ENCODE measurements at places on chromosomes 3 and 15.

DNA sequence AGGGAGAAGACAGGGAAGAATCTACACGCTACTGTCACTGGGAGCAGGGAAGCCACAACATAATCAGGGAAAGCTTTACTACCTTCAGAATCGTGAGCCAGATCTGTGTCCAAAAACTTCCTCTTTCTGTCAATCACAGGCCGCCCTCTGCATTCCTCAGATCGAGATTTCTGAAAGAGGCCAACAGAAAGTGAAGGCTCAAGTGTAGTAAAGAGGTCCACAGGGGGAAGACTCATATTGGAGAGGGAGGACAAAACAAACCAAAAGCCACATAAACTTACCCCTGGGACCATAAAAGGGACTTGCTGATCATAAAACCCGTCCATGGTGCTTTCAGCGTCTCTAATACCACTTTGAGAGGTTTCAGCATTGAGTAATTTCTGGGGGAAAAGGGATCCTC lies 3.3 kb downstream of the ETV5 start:
- DNase-seq, result no peak

DNA sequence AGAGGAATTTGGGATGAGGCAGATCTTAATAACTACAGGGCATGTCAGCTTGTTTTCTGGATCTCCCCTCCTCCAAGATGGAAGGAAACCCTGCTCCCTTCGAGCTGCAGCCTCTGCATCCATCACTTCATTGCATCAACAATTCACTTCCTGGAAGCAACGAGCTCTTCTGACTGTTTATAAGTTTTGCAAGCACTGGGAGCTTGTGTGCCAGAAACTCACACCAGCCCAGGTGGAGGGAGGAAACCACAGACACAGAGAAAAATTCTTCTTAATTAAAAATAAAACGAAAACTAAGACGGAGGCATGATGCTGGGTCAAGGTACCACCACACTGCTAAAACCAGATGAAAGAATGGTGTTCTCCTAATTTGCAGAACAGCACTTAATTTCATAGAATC lies 10.6 kb downstream of the LRIG1 start:
- DNase-seq, result peak; percentile 55

GRCh38 chr15:78069052-78069414 lies 8.5 kb downstream of the TBC1D2B start:
- DNase-seq, result no peak

GRCh38 chr15:69755551-69756310 lies 303.1 kb downstream of the RPLP1 start:
- DNase-seq, result peak; percentile 90

GRCh38 chr15:82648257-82649103 lies 1.3 kb upstream of the CPEB1 start:
- no peak for DNase-seq

DNA sequence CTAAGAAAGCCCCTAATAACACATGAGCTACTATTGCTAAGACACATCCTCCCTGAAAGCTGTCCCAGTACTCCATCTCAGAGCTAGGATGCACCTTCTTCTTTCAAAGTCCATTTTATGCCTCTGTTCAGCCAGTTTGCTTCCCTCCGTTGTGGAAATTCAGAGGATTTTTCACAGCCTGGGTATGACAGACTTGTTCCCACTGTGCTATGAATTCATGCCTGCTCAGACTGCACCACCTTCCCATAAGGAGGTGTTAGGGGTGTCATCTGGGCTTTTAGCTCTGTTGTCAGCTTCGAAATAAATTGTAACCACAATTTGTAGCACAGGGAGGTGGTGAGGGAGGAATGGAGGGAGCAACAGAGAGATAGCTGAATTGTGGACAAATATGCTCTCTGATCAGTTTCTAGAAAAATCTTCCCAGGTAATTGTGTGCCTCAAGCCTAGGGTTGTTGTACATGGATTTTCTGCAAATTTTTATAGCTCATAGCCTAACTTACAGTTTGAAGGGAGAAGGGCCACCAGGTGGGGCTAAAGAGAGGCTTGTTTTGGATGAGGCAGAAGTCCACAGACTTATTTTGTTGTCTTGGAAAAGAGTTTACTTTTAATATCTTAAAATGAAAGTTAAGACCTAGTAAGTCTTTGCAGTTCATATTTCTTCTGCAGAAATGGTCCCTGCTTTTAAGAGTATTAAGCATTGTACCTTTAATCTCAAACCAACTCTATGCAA lies 462.0 kb downstream of the PDCD6IP start:
- DNase-seq, result no peak

- DNase-seq, result no peak
Observed at GRCh38 chr3:101913168-101913567, 63.9 kb downstream of the NFKBIZ start.

- DNase-seq, result no peak
Observed at GRCh38 chr15:66743703-66744536, 41.9 kb downstream of the SMAD6 start.

- DNase-seq, result no peak
Observed at GRCh38 chr3:13405614-13406013, 14.5 kb downstream of the NUP210 start.

GRCh38 chr3:12613250-12613649 lies 50.7 kb downstream of the RAF1 start:
- peak; percentile 39 for DNase-seq

DNA sequence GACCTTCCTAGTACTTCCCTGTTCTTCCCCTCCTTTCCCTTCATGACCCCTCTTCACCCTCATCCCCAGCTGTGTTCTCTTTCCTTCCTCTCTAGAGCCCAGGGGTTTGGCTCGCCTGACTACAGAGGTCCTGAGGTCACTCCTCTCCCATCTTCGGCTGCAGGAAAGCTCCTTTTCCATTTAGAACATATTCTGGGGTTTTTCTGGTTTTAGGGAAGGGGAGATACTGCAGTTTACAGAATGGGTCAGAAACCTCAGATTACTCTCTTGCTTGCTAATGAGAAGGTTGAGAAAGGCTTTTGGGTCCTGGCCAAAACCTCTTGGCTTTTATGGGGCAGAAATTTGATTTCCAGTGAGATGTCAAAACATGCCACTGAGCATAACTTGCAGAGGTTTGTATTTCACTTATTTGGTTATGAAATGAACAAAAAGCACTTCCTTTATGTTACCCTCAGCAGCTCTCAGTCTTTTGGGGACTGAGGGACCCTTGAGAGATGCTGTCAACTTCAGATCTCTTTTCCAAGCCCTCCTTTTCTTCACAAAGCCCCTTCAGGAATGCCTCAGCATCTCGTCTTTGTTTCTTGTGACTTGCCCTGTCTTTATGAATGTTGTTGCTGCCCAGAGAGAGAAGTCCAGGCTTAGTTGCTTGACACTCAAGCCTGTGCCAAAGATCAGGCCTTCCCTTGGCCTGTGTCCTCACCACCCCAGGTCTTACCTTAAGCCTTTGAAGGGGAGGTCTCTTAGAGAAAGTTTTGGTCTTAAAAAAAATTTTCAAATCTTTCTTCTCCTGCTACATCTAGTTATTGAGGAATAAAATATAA lies 121.7 kb upstream of the TPM1 start:
- DNase-seq, result no peak

DNA sequence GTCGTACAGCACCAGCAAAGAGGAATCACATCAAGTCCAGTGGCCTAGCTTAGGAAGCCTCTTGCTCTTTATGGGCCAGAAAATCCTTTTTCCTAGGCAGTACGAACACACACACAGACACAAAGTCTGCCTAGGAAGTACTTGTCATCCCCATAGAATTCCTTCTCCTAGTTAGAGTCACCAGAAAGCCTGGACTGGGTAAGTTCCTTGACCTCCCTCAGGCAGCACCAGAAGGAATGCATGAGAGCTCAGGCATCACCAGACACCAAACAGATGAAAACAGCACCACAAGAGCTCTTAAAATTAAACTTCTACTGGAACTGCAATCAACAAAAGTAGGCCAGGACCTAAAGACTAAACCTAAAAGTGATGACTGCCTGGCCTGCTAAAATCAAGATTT lies 192.9 kb upstream of the CCDC54 start:
- DNase-seq, result no peak

GRCh38 chr3:181176601-181177000 lies 187.1 kb upstream of the DNAJC19 start:
- DNase-seq, result peak; percentile 14

- peak; percentile 81 for DNase-seq
Observed at GRCh38 chr3:32460031-32460749, 42.5 kb downstream of the CMTM6 start.

DNA sequence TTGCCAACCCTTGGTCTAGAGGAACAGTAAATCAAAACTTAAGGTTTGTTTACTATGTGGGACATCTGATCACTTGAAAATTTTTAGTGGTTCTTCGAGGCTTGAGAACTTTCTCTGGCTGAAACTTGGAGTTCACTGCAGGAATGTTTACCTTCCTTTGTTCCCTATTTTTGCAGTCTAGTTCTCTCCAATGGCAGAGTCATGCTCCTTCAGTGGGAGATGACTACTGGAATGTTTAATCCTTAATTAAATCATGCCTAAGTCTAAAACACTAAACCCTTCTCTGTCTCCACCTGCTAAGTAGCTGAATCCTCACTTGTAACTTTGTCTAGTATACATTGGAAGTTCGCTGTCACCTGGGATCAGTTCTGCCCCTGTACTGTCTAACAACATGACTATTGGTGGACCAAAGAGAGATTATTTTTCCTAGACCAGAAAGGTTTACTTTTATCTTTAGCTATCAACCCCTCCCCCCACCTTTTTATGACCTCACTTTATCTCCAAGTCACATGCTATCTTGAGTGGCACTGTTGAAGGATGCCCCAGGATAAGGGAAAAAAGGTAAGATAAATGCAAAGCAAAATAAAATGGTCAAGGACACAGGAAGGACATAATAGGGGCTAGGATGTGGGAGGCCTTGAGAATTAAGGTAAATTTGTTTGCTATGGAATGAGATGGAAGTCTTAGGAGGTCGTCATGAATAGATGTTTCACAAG lies 1.2 kb upstream of the ZNF609 start:
- DNase-seq, result no peak

- no peak for DNase-seq
Observed at GRCh38 chr3:184234671-184235380, 5.4 kb downstream of the VWA5B2 start.

GRCh38 chr3:129001101-129001805 lies at the start of gene EFCC1:
TSS of gene EFCC1 (plus strand) at chr3:129001304. CDS start at chr3:129001629, 325 bp downstream.
- DNase-seq, result no peak

DNA sequence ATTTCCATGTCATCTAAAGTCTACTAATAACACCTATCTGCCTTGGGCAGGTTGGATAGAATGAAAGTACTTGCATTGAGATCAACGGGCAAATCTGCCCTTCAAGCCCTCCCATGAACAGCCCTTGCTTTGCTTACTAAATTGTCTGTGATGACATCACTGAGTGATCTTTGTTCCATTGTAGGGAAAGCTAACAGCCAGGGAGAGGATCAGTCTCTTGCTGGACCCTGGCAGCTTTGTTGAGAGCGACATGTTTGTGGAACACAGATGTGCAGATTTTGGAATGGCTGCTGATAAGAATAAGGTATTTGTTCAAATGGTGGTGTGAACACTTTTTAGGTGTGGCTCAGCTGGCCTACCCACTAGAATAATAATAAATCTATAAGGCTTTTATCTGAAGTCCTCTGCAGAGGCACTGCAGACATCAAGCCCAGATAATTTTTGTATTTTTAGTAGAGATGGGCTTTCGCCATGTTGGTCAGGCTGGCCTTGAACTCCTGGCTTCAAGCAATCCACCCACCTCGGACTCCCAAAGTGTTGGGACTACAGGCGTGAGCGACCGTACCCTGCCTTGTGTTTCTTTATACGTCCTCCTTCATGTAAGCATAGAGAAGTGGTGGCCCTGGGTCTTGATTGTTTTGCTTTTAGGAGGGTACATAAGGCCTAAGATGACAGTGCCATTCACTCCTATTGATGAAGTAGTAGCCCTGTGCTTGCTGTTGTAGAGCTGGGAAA lies 5.7 kb downstream of the PCCB start:
- no peak for DNase-seq

GRCh38 chr3:93923006-93923405 lies 50.7 kb downstream of the PROS1 start:
- DNase-seq, result no peak

- no peak for DNase-seq
Observed at GRCh38 chr3:172616031-172616461, 92.8 kb upstream of the TNFSF10 start.

GRCh38 chr15:49045751-49046219 lies 461 bp downstream of the SECISBP2L start:
- no peak for DNase-seq

- DNase-seq, result peak; percentile 39
Observed at GRCh38 chr3:127590282-127590592, 296 bp downstream of the TPRA1 start.

- DNase-seq, result no peak
Observed at GRCh38 chr3:41320953-41321641, 121.8 kb downstream of the CTNNB1 start.

DNA sequence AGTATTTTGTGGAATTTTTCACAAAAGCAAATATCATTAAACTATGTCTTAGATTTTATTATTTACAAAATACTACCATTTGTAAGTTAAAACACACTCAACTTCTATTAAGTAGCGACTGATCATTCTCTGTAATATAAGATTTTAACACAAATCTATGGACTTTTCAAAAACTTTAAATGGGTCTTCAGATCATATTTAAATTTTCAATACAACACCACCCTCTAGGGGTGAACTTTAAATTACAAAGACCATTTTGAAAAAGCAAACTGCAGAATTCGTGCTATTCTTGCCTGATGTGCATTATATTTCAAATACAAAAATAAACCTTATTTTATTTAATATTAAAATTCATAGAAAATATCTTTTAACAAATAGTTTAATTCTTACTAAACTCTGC lies 8.2 kb upstream of the VGLL4 start:
- DNase-seq, result no peak

GRCh38 chr15:50340416-50340815 lies 14.6 kb downstream of the GABPB1 start:
- DNase-seq, result no peak

DNA sequence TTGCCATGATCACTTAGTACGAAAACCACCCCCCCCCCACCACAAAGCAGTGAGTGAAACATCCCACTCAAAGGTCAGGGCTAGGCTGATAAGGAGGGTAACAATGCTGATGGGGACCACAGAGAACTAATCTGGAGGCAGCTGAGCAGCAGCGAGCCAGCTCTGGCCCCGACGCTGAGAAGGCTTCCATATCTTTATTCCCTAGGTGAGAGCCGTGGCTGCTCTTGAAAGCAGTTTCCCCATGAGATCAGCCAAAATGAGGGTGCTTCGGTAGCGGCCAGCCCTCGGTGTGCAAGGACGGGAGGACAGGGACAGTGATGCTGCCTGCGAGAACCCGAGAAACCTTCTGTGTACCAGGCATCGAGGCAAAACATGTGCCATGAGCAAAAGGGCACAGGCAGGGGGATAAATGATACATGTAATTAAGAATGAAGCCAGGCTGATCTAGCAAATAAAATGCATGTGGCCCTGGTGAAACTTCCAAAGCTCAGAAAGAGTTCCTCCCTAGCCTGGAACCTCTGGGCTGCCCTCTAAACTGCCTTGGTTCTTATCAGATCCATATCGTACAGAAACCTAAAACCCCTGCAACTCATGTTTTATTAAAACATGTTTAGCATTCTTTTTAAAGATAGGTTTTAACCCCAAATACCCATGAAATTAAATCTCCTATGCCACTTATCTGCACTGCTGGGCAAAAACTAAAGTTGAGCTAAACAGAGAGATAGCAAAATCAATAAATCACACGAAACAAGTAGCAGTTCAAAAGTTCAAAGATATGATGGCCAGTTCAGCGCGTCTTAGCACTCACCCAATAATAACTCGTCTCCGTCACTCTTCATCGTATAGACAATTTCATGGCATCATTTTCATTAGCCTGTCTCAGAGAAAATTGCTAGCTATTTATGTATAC lies 337.3 kb downstream of the FOXP1 start:
- no peak for DNase-seq
